ENCODE measurements at places on chromosomes 3 and 15.
A peak's percentile ranks its signal among the peaks of the same experiment; 100 is the strongest.

DNA sequence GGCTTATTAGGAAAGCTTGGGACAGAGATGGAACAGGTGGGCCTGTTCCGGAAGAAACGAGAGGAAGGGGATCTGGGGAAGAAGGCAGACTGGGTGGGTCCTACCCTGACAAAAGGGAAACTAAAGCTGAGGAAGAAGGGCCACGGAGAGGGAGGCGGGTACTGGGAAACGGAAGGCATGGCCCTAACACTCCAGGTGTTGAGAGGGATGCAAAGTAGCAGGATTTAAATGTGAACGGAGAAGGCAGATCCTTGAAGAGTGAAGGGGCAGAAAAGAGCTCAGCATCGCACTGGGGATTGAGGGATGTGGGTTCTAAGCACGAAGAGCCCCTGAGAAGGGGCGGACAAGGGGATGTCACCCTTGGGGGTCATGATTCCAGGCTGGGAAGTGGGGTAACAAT lies 735 bp downstream of the STIMATE start:
- no peak for DNase-seq

GRCh38 chr3:131004603-131005002 lies 22.0 kb downstream of the ASTE1 start:
- no peak for DNase-seq

- DNase-seq: no peak
These were observed 62.0 kb upstream of the NSMCE3 start for GRCh38 chr15:29331669-29332068.

- DNase-seq: no peak
These were observed 66.9 kb downstream of the TLE3 start for GRCh38 chr15:70030851-70031250.

- no peak for DNase-seq
These were observed 3.9 kb upstream of the HEG1 start for GRCh38 chr3:125059488-125060245.

- no peak for DNase-seq
These were observed 991 bp upstream of the HIGD1A start for GRCh38 chr3:42805141-42805821.

DNA sequence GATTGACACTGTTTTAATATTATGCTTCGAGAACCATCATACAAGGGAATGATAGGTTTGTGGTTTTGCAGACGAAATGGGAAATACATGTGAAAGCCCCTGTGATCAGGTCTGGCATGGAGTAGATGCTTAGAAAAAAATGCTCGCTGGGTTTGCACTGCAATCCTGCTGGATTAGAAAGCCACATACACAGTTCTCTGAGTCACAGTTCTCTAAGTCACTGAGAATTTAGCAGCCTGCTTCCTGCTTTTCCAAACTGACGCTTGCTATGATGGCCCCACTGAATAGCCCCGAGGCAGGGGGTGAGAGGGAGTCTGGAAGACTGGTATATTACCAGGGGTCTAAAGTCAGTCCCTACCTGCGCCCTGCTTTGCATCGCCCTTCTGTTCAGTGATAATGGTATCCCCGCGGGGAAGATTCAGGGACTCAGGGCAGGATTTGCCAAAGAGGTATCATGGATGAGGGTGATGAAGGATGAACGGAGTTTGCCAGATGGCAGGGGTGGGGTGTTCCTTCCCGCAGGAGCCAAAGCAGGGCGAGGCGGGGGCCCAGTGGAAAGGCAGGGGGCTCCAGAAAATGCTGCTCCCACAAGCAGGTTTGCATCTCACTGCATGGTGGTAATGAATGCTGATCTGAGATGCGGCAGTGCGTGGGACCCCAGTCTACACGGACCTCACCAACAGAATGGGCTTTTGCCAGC lies 82.3 kb downstream of the IQSEC1 start:
- peak; percentile 15 for DNase-seq

GRCh38 chr3:41137686-41138111 lies 61.6 kb upstream of the CTNNB1 start:
- DNase-seq: no peak

DNA sequence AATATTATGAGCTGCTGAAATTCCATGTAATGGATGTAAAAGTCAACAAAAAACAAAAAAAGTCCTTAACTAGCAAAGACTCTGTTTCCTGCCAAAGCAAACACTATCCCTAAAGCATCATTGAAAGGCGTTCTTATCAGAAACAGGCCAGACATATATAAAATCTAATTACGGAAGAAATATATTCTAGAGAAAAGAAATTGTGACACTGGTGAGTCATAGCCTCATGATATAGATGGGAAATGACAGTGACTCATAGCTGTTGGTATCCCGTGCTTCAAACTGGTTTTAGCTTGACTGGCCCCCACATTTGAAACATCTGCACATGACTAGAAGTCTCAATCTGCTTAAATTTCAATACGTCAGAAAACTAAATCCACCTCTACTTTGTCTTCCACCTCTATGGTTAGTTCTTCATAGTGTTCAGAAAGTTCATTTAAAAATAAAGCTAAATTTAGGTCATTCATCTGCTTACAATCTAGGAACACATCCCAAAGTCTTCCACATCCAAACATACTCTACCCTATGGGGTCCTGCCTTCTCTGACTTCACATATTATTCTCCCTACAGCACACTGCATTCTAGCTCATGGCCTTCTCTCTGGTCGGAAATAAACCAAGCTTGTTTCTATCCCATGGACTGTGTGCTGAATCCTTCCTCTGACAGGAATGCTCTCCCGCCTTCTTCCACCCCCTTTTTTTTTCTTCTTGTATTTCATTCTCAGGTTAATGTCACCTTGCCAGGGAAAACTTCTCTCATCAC lies 456.3 kb upstream of the ARRDC4 start:
- DNase-seq: no peak

DNA sequence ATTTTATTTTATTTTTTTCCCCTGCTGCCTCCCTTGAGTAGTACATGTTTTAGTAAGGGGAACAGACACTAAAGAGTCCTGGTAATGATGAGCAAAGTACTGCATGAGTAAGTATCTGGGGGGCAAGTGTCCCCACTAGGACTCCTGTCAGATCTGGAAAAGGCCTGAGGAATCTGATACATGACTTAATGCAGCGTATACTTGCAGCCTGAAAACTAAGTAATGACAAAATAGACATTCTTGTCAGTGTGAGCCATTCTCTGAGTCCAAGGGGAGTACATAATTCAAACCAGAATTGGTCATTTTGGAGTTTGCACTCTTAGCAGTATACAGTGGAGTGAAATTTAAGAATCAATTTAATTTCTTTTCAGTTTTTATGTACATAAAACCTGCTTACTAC lies 27.5 kb downstream of the NXPE3 start:
- no peak for DNase-seq

DNA sequence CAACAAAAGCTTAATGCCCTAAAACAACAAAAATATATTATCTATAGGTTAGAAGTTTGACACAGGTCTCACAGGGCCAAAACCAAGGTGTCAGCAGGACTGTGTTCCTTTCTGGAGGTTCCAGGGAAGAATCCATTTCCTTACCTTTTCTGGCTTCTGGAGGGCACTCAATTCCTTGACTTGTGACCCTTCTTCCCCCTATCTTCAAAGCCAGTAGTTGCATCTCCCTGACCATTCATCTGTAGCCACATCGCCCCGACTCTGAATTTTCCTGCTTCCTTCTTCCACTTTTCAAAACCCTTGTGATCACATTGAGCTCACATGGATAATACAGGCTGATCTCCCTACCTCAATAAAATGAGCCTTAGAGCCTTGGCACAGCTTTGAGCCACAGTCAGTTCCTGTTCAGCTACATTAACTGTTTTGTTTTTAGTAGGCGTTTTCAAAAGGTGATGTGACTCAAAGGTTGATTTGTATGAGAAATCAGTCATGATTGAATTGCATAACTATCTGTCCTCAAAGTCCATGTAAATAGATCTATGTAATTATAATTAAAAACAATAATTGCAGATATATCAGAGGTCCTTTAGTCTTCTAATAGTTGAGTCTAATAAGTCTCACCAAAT lies 12.4 kb downstream of the PFN2 start:
- DNase-seq: no peak

- peak; percentile 53 for DNase-seq
These were observed 129.3 kb downstream of the EEFSEC start for GRCh38 chr3:128282380-128283196.

GRCh38 chr3:9122732-9123364 lies 126.6 kb downstream of the SRGAP3 start:
- DNase-seq: no peak

GRCh38 chr3:72054976-72055375 lies 270.0 kb upstream of the PROK2 start:
- no peak for DNase-seq

DNA sequence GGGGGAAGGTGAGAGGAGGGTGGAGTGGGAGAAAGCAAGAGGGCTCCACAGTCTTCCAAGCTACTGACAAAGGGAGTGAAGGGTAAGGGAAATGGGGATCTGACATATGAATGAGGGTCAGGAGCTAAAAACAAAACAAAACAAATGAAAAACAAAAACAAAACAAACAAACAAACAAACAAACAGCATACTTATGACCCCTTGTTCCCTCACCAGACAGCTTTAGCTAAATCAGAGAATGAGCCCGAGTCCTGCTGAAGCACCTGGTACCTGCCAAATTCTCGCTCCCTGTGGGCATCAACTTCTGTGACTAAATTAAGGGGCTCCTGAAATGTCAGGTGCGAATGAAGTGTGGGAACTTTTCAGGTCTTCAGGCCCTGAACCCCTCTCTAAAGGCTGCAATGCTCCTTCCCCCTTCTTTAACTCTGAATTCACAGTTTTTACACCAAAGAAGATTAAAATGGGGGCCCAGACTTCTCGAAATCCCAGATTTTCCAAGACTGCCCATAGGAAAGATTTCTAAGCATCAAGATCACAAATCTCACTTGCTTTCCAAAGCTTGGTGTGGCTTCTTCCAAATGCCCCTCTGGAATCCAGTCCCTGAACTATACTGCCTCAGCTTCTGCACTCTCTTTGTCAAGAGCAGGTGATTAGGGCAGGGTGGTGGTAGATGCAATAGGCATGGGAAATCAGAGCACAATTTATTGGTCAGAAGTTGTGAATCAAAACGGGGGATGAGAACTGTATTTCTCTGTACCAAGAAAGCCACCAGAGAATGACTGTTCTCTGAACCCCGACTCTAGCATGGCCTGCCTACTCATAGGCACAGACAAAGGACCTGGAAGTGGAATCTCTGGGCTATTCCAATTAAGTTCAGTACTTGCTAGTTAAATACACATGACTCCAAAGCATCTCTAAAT lies 40.9 kb downstream of the ZIC4 start:
- no peak for DNase-seq

DNA sequence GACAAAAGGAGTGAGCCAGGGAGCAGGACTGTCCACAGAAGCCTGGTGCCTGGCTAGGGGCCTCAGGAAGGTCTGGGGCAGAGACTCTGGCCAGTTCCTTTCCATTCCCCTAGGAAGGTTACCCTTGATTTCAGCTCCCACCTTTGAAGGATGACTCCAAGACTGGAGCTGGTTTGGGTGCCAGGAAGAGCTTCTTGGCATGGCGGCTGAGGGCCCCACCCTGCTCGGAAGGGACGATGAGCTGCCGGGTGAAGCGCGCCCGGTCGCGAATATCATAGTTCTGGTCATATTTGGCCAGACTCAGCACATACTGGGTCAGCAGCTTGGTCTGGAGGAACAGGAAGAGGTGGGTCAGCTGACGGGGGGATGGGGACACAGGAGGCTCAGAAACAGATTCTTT lies 19.4 kb upstream of the CPEB1 start:
- DNase-seq: no peak

- no peak for DNase-seq
These were observed 28.6 kb upstream of the ANKDD1A start for GRCh38 chr15:64883100-64883581.

- DNase-seq: no peak
These were observed 11.5 kb upstream of the TFG start for GRCh38 chr3:100697723-100698285.

- DNase-seq: no peak
These were observed 86.2 kb downstream of the EPHA6 start for GRCh38 chr3:96900566-96900965.

- DNase-seq: no peak
These were observed 115.8 kb upstream of the ARHGEF3 start for GRCh38 chr3:56917361-56918110.

DNA sequence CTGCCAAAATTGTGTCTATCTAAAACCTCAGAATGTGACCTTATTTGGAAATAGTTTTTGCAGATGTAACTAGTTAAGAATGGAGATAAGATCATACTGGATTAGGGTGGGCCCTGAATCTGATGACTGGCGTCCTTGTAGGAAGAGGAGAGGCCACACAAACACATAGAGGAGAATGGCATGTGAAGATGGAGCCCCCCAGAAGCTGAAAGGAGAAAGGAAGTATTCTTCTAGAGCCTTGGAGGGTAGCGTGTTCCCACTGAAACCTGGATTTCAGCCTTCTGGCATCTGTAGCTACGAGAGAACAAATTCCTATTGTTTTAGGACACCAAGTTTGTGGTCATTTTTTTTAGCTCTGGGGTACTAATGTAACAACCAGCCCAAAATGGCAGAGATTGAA lies 423.0 kb upstream of the TPM1 start:
- no peak for DNase-seq

DNA sequence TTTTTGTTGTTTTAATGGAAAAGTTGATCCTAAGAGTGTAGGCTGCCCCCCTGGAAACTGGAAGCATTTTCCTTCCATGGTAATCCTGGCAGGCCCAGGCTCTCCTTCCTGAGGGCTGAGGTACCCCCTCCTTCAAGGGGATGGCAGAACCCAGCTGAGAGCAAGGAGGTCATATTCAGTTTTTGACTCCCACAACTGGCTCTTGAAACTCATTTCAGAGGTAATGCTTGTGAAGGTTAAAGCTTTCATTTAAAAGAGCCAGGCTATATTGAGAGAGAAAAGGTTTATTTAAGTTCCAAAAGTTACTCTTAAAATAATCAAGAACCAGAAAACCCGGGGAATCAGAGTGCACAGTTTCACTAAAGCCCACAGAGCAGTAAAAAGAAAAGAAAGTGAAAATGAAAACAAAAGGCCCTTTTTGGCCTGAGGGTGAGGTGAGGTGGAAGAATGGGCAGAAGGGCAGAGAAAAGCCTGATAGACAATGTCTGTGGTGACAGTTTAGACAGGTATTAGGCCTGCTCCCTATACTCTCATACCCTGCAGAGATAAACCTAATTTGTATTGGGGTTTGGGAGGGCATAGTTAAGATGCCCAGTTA lies 47.0 kb upstream of the RBP1 start:
- no peak for DNase-seq

GRCh38 chr3:116211901-116212300 lies 233.4 kb downstream of the LSAMP start:
- DNase-seq: no peak

DNA sequence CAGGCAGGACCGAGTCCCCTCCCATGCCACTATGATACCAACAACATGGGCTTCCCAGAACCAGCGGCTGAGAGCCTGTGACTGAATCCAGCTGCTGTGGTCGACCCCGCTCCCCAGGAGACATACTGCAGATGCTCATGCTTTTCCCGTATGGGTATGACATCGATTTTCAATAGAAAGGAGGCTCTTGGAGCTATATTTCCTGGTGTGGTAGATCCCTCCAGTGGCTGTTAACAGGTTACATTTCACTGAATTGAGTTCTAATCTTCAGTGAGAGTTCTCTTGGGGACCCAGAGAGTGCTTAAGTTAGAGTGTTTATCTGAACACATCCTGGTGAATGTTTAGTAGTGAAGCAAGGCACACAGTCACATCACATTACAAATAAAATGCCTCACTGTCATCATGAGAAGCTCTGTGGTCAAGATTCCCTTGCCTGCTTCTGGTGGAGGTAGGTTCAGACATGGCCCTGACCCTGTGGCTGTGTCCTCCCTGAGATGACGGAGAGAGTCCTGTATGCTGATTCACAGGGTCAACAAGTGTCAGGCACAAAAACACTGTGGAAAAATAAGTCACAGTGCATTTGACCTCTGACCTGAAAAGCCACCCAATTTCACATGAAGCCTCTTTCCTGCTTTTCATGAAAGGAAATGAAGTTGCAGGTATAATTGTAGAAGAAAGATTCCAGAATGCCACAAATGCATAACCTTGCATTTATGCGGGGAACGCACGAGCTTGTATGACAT lies 110.9 kb downstream of the GABRG3 start:
- DNase-seq: no peak
